ENCODE measurements at places on chromosomes 1 and 21.

DNA sequence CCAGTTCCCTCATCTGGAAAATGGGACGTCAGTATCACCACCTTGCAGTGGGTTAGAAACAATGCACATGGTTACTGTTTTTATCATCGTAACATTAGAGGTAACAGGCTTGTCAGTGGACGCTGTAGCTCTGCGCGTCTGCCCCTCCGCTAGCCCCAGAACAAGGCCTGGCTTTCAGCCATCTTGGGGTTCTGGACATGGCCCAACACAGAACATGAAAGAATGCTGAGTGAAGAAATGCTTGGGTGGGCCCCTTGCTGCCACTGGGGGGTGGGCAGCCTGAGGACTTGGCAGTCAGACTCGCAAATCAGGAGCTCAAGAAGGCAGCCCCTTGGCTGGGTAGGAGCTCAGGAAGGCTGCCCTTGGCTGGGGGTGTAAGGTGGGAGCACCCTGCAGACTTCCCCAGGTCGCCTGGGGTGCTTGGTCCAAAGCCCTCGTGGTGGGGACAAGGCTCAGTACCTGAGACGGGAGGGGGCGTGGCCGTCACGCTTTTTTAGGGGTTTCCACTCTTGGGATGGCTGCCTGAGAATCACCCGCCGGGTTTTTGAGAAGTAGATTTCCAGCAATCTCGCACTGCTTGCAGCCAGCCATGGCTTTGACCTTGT, 51.7 kb downstream of the SLC37A1 start:
- DNase-seq: no peak

DNA sequence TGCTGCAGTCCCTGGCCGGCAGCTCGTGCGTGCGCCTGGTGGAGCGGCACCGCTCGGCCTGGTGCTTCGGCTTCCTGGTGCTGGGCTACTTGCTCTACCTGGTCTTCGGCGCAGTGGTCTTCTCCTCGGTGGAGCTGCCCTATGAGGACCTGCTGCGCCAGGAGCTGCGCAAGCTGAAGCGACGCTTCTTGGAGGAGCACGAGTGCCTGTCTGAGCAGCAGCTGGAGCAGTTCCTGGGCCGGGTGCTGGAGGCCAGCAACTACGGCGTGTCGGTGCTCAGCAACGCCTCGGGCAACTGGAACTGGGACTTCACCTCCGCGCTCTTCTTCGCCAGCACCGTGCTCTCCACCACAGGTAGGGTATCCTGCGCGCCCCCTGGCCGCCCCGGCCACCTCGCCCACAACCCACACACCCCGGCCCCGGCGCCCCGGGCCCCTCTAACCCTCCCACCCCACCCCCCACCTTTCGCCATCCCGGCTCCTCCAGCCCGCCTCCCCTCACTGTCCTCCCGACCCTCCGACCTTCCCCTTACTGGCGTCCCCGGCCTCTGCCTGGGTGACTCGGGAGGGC, 352 bp downstream of the KCNK1 start:
- DNase-seq: no peak

- no peak for DNase-seq
Observed at GRCh38 chr1:93816970-93817678, 61.9 kb downstream of the DNTTIP2 start.

DNA sequence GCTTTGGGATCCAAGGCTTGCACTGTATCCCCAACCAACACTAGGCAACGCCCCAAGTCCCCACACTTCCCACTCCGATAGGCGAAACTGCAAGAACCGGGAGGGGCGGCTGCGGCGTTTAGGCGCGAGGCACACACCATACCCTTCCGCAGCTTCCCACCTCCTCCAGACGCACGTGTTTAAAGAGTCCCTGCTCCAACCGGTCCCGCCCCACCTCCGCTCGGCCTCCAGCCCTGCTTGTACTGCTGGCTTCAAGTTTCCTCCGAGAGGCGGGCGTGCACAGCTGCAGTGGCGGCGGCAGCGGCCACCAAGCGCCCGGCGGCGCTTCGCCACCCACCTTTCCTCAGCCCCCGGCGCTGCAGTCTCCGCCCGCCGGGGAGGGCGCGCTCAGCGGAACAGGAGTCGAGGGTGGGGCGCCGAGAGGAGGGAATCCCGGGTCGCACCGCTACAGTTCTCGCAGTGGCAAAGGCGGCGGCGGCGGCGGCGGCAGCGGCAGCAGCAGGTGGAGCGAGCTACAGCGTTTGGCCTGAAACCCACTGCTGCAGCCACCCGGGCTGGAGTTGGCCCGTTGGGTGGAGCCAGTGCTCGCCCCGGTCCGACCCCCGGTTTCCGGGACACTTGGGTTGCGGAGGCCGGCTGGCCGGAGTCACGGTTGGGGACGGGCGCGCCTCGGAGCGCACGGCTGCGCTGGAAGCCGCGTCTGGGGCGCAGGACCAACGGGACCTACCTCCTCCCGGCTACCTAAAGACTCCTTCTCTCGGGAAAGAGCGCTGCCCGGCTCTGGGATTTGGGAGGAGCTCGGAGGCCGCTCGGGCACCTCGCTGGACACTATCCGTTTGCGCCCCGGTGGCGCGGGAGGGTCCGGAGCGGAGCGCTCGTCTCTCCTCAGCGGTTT, at the start of gene CNIH3:
Gene CNIH3, plus strand, starts transcription at position 457 of the 895 bp plus-strand sequence. CDS start 858 bp downstream, outside the sequence.
- no peak for DNase-seq

GRCh38 chr1:161207173-161207572, 5.0 kb downstream of the NDUFS2 start:
- no peak for DNase-seq

DNA sequence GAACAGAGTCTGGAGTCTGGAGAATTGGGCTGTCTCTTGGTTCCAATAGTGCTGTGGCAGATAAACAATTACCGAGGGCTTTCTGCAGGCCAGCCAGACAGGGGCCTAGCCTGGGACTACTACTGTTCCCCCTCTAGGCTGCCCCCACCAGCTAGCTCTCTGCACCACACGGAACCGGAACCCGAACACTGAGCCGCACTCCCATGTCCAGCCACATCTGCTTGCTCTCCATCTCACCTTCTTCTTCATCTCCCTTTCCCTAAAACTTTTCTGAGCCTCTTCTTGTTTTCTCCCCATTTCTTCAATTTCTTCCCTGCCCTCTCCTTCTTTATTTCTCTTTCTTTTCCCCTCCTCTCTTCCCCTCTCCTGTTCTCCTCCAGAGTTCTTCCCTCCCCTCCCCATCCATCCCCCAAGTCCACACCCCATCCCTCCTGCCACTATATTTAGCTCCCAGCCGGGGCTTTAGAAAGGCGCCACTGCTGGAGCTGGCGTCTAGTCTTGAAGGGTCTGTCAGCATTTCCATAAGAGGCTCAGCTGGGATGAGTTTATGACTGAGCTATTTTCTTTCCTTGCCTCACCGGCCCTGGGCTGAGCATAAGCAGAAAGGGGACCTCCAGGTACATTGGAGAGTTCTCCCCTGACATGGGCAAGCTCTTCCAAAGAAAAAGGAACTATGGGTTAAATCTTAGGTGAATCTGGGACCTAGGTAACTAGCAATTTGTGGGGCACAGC, 25.7 kb upstream of the ATP2B4 start:
- DNase-seq: no peak

Data from NCI-H187 treated with DMSO at 0.1 percent for 48 hours (cell line).